HFF-Myc (cell line): ENCODE measurements at places on chromosomes 7 and 10.

DNA sequence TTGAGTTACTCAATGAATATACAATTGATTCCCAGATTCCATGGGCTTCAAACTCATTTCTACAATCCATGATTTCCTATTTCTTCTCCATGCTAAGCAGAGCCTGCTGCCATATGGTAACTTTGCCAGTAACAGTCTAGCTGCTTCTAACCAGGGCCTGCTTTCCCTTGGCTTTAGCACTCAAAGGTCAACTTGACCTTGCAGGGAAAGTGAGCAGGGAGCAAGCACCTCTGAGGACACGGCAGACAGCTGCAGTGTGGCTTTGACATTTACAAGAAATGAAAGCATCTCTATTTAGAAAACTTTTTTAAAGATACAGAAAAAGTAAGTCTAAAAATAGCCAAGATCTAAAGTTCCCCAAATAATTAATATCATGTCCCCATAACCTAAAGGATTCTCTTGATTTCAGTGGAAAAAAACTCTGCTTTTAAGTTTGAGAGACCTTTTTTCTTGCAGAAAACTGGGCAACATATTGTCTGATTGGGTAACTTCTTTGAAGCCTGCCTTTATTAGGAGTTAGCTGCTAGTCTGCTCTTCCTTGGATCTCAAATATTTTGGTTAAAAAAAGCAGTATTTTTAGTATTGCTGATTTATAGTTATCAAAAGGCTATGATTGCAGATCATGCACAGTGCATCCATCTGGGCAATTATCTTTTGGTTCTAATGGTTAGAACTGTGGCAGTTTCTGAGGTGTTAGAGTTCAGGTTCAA, 257.9 kb downstream of the AHR start:
- DNase-seq, result no peak

GRCh38 chr7:105972276-105972675, 9.2 kb downstream of the CDHR3 start:
- no peak for DNase-seq

- no peak for DNase-seq
Measured at GRCh38 chr7:130143334-130143732, 61.9 kb downstream of the TMEM209 start.

GRCh38 chr10:77799352-77799751, 127.2 kb downstream of the DLG5 start:
- no peak for DNase-seq

- DNase-seq, result no peak
Measured at GRCh38 chr10:123965973-123966895, 74.6 kb upstream of the CPXM2 start.
